CD4-positive, alpha-beta T cell treated with Interleukin-17A for 4 hours (primary cell): ENCODE measurements at places on chromosomes 11 and 22.

- DNase-seq = no peak
Measured at GRCh38 chr11:34647131-34647530, 26.2 kb downstream of the EHF start.

DNA sequence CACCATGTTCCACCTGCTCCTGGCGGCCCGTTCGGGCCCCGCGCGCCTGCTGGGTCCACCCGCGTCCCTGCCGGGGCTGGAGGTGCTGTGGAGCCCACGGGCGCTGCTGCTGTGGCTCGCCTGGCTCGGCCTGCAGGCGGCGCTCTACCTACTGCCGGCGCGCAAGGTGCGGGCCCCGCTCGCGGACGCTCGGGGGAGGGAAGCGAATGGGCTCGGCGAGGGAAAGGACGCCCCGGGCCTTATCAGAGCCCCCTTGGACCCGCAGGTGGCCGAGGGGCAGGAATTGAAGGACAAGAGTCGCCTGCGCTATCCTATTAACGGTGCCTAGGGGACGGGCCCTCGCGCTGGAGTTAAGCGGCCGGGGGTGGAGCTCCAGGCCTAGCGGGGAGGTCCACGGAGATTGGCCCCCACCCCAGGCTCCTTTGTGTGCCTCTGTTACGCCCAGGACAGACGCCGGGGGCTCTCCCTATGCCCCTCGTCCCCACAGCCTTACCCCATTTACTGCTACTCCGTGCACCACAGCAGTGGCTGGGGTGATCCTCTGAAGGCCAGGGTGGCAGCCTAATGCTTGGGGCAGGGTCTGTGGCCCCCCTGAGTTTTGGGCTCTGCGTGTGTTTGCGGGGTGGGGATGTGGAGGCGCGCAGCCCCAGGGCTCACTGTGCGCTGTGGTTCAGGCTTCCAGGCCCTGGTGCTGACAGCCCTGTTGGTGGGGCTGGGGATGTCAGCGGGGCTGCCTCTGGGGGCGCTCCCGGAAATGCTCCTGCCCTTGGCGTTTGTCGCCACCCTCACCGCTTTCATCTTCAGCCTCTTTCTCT is 1.1 kb downstream of the TM7SF2 start:
- peak; percentile 87 for DNase-seq

DNA sequence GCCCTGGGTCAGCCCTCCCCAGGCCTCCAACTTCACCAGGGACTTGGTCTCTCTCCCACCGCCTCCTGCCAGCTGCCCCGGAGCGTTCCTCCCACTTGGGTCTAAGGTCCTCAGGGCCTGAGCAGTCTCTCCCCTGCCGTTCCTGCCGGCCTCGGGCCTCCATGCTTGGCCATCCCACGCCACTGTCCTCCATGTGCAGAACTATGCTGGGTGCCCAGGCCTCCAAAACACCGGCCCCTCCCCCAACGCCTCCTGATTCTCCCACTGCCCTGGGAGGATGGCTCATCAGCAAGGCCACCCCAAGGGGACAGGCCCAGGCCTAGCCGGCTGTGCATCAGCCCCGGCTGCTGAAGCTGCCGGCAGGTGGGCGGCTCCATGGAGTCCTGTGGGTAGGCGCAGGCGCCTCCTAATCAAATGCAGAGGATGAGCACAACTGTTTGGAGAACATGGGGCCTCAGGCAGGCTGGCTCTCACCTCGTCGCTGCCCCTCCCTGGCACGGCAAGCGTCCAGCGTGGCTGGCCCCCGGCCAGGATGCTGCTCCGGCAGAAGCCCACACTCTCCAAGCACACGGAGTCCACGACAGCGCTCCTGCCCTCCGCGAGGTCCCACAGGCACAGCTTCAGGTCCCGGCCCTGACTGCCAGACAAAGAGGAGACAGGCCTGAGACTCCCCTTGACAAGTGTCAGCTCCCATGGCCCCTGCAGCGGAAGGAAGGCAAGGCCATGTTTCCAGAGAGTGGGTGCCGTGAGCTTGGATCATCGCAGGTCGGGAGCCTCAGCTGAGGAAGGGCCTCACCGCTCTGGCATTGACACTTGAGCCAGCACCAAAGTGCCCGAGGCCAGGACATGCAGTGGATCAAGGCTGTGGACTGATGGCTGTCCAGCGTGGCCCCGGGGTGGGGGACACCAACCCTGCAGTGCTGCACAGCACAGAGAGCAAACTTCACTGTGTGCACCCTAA is 42.6 kb downstream of the GNB1L start:
- DNase-seq = peak; percentile 1

DNA sequence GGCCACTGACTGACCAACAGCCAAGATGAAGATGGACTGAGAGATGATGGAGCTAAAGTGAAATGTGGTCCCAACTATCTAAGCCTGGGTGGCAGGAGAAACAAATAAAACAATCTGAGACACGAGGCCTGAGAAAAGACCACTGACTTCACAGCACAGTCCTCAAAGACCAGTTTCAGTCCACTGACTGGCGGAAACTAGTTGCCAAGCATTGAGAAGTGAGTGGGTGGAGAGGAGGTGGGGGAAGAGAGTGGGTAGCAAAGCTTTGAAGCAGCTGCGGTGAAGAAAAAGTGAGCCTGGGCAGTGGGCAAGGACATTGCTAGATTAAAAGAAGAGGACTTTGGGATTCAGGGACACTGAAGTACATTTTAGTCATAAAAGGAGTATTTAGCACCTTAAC is 1.9 kb downstream of the MS4A1 start:
- DNase-seq = no peak

- DNase-seq = no peak
Measured at GRCh38 chr11:41005986-41006385, 453.5 kb downstream of the LRRC4C start.

- DNase-seq = no peak
Measured at GRCh38 chr11:100890789-100891188, 203.7 kb downstream of the ARHGAP42 start.

DNA sequence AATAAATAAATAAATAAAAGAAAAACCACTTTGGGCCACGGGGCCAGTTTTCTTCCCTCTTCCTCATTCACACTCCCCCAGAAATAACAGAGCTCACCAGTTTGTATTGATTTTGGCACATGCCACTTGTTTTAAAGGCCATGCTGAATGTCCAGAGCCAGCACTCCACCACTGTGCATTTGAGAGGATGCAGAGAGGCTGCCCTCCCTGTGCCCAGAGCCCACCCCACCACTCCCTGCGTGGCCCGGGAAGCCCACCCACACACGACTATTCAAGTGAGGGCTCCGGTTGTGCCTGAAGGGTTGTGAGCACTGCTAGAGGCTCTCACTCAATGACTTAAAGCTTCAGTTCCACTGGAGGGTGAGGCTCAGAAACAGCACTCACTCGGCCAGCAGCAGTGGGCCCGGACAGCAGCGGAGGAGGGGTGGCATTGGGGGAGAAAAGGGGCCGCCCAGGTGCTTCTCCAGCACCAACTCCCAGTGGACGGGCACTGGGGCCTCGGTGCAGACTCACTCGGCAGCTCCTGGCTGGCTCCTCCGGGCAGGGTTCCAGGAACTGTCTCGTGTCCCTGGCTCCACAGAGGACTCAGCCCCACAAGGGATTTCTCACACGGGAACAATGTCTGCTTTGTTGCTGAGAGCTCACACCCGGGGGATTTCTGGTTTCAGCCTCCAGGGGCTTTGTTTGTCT is 112.7 kb downstream of the SHANK2 start:
- no peak for DNase-seq

- DNase-seq = no peak
Measured at GRCh38 chr11:45651841-45652749, 13.3 kb downstream of the CHST1 start.

DNA sequence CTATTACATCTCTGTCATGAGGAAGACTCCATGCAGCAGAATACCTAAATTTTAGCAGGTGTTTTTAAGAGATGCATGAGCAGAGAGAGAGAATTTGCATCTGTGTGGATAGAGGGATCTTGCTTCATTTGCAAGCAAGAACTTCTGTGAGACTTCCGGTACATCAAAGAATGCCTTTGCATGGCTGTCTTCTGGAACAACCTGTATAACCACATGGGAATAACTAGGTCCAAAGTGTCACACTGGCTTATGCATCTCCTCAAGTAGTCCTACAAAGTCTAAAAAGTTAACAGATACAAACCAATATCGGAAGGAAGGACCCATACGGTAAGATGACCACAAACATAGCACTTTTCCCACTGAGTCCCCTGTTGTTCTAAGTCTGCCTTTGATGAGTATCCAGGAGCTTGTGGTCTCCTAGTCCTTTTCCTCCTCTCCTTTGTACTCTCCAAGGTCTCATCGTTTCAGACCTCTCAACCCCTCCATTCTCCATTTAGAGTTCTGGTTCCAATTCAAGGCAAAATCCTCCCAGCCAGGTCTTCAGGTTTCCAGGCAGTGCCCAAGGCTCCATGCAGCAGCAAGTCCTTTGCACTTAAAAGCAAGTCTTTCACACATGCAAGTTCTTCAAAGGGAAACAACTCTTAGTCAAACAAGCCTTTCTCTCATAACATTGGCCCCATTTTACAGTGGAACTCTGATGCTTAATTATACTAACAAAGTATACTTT is 581.7 kb upstream of the ARHGAP42 start:
- DNase-seq = no peak

DNA sequence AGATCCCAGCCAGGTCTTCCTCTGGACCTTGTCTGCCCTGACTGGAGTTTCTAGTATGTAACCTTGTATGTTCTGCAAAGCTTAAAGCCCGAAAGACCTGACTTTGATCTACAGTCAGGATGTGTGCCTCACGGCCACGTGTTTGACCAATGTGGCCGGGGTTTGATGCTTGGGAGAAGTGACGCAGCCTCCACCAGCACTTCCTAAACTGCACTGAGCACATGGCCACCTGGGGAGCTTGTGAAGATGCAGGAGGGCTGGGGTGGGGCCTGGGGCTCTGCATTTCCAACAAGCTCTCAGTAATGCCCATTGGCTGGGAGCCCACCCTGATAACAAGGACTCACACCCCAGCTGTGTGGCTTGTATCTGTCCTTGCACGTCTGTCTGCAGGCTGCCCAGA is 53.2 kb downstream of the NAT10 start:
- DNase-seq = no peak

DNA sequence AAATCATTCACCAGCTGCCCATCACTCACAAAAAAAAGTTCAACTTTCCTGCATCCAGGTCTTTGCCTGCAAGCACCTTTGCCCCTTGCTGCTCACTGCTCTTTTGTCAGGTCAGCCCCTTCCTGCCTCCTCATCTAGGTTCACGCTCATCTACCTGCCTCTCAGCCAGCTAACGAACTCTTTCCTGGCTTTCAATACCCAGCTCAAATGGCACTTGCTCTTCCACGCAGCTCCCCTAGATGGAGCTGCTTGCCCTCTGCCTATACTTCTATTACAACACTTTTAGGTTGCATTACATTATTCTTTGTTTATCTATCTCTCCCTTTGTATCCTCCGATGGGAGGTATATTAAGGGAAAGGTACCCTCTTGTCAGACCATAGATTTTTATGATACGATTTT is 78.9 kb upstream of the TBCEL start:
- DNase-seq = no peak

- DNase-seq = no peak
Measured at GRCh38 chr11:703506-703905, 2.5 kb upstream of the EPS8L2 start.

DNA sequence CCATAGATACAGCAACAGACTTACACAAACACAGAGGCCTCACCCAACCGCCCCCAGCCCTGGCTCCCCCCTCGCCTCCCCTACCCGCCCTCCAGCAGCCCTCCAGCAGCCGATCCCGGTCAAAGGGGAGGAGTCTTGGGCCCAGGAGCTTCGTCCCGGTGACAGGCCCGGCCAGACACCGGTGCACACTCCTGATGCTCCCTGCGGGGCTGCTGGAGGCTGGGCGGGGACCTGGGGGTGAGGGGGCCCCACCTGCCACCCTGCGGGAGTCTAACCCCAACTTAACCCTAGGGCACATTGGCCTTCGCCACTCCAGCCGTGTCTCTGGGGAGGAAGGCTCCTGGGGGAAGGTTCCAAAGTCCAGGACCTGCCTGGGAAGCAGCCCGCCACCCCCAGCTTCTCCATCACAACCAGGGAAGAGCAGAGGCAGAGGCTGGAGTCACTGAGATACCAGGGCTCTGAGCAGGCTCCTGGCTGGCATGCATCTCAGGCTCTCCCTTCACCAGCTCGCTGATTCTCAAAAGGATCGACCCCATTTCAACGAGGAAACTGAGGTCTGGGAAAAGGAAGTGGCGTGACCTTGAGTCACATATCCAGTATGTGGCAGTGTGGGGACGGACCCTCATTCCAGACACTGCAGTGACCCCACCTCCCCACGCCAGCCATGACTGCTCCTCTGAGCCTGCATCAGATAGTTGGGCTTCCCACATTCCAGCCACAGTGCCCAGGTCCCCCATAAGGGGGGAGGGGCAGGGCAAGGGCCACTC is 14.4 kb downstream of the BCL9L start:
- DNase-seq = no peak

GRCh38 chr11:65792456-65792855 is 5.6 kb downstream of the OVOL1 start:
- DNase-seq = no peak

GRCh38 chr11:94557421-94557820 is 9.7 kb upstream of the PIWIL4 start:
- DNase-seq = no peak

DNA sequence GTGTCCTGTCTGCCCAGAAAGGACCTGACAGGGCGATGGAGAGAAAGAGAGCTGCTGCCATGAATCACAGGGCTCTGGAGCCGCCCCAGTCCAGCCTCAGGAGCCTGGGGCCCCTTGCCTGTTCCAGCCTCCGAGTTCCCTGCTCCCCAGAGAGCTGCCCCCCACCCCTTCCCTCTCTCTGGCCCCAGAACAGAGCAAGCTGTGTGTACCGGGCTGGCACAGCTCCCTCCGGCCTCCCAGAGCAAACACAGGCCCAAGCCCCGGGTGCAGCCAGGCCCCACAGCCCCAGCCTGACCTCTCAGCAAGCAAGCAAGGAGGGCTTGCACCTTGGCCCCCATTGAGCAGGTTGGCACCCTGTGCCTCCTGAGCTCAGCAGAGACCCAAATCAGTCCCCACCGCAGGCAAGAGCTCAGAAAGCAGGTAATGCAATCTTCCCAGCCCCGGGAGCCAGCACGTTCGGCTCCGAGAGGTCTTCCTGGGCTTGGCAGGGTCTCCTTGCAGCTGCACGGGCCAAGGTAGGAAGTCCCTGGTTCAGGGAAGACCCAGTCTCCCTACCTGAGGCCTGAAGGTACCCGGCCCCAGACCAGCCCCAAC is 1.4 kb downstream of the PACSIN3 start:
- DNase-seq = no peak

- DNase-seq = no peak
Measured at GRCh38 chr11:19577391-19577975, 135.2 kb upstream of the NAV2 start.

- no peak for DNase-seq
Measured at GRCh38 chr11:119421351-119421750, 1.6 kb downstream of the THY1 start.

GRCh38 chr11:2116680-2117079 is 22.5 kb downstream of the IGF2 start:
- no peak for DNase-seq
